KBM-7 (cell line): ENCODE measurements at places on chromosomes 12 and 14.
A peak's percentile ranks its signal among the peaks of the same experiment; 100 is the strongest.

DNA sequence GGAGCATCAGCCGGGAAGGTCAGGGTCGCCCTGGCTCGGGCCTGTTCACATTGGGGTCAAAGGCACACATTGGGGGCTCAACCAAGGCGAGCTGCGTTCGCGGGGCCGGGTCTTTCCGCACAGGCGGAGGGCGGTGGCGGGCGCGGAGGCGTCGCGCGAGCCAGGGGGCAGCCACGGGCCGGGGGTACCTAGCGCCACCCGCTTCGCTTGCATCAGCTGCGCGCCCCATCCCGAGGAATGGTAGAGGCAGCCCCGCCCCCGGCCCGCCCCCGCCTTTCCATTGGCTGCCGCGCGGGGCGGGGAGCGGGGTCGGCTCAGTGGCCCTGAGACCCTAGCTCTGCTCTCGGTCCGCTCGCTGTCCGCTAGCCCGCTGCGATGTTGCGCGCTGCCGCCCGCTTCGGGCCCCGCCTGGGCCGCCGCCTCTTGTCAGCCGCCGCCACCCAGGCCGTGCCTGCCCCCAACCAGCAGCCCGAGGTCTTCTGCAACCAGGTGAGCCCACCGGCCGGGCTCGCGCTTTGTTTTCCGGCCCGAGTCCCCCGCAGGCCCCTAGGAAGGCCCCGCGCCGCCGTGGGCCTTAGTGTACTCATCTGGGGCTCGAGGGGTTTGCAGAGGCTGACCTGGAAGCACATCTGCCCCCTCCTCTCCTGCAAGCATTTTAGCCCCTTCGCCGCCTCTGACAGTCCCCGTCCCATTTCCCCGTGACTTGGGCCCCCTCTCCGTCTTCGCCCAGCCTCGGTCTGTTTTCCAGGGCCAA lies at the start of gene ALDH2:
Gene ALDH2, plus strand, starts transcription at position 326 of the 754 bp plus-strand sequence. Its CDS starts 50 bp downstream, at position 376.
- no peak for DNase-seq

GRCh38 chr12:5884866-5885265 lies 60.2 kb downstream of the ANO2 start:
- DNase-seq: no peak

DNA sequence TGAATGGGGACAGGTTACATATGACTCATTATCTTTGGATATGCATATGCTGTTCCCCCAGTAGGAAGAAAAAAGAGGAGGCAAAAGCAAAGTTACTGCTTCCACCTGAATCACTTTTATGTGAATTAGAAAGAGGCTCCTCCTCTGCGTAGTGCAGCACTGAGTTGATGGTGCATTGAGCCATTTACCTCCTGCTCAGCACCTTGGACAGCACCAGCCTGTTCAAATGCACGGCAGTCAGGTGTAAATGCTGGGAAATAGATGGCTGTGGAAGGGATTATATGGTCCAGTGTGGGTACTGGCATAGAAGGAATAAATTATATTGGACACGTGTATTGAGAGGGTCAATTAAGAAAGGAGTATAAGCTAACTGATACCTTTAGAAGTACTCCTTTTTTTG lies 541.9 kb upstream of the SEL1L start:
- peak; percentile 21 for DNase-seq

DNA sequence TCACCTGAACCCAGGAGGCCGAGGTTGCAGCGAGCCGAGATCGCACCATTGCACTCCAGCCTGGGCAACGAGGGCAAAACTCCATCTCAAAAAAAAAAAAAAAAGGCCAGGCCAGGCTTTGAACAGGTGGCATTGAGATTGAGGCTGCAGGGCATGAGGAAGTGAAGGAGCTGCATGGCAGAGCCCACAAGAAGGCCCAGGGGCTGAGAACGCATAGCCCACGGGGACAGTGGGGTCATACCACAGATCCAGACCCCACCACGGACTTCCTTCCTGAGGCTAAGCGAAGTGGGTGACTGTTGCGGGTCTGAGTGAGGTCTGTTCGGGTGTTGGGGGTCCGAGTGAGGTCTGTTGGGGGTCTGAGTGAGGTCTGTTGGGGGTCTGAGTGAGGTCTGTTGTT lies 7.8 kb downstream of the JAG2 start:
- no peak for DNase-seq

DNA sequence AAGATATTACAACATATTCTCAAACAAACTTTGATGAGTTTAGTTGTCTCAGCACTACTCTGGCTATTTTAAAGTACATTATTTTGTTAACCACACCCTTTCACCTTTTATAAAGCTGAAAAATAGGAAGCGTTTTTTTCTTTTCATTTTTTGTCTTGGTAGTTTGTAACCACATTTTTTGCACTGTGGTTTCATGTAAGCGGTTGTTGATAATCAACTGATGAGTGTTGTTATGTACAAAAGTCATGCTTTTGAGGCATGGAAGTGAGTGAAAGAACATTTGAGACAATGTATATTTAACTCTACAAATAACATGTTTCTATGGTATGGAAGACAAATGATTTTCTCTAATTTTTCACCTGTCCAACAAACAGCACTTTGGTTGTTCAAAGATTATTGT lies 52.1 kb upstream of the ATP2B1 start:
- peak; percentile 11 for DNase-seq

- DNase-seq: no peak
Observed at GRCh38 chr14:24609655-24610344, at the start of gene GZMH. Gene GZMH, minus strand, starts transcription at chr14:24609685. Its CDS starts 72 bp downstream, at chr14:24609613.

DNA sequence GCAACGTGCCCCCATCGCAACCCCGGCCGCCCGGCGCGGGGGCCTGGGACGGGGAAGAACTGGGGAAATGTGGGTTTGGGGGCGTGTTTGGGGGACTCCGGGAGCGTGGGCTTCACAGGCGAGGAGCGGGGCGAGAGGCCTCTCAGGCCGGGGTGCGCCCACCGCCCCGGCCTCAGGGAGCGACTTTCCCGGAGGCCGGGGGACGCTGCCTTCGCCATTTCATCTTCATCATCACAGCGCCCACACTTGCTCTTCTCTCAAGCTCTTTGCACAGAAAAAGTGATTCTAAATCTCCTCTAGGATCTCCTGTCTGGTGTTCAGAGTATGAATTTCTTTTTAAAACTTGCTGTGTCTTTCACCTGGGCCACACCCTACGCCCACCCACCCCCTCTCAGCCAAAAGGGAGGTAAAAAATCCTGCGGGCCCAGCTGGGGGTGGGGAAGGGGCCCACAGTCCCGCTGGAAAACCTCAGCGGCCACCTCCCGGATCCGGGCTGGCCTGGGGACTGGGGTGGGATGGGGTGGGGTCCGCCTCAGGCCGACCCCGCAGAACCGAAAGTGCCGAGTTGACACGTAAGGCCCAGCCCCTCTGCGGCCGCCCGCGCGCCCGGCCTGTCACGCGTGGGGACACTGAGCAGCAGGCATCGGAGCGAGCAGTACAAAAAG lies 7.4 kb downstream of the CDKN1B start:
- DNase-seq: no peak

- no peak for DNase-seq
Observed at GRCh38 chr12:80293759-80294158, 150.3 kb upstream of the PTPRQ start.

DNA sequence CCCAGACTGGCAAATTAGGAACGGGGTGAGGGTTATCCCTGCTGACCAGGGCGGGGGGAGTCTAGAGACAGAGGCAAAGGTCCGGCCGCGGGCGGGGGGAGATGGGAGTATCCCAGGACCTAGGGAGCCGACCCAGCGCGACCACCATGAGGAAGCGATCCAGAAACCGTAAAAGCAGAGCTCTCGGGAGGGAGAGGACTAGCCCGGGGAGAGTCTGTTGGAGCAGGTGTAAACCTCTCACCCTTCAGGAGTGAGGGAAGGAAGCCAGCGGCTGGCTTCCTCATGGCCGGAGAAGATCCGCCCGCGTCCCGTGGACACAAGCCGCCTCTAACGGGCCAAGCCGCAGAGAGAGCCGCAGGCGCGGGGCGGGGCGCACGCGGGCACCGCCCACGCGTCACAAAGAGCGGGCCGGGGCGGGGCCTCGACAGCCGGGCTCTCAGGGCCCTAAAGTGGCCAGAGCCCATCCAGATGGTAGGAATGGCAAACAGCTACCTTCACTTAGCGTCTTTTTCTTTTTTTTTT lies at the start of gene ACRBP:
Gene ACRBP, minus strand, starts transcription at position 350 of the 522 bp plus-strand sequence. Its CDS starts 66 bp downstream, at position 284.
- no peak for DNase-seq

DNA sequence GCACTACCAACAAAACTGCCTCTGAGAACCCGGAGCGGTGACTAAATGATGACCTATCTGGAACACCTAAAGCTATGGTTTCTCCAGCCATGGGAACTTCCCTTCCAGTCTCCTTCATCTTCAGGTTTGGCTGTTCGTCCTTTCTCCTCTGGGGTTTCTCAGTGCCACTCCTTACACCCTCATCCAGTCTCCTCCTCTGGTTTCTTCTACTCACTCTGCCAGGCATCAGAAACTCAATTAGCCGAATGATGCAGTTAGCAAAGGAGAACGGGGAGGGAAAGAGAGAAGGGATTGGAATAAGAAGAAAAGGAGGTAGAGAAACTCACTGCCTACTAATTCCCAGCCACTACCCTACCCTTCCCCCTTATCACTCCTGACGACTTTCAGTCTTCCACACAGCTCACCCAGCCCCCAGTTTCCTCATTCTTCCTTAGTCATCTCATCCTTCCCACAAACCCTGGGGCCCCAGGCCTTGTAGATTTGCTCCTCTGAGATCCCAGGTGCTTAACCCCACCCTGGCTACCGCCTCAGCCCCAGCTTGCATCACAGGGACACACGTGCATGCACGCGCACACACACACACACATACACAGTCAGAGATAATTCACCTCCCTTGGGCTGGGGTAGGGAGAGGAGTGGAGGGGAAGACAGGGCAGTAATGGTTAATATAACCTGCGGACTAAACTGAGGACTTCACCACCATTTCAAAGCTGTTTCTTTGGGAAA lies 13.0 kb downstream of the FGD6 start:
- peak; percentile 71 for DNase-seq

- DNase-seq: no peak
Observed at GRCh38 chr14:61651355-61651754, 44.0 kb upstream of the HIF1A start.

GRCh38 chr14:104364830-104365229 lies 214.7 kb upstream of the C14orf180 start:
- DNase-seq: no peak

DNA sequence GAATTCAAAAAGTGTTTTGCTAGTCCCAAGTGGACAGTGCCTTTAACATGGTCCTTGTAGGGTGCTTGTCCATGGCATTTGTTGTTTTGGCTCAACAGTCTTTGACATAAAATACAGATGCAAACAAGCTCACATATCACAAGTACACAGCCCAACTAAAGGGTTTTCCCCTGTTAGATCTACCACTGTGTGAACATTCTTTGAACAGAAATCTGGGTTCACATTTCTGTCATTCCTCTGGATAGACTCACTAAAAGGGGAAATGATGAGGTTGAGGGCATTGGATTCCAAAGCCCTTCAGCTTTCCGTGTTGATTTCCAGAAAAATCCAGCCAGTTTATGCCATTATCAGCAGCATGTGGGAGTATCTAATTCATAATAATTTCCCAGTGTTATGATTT lies 54.1 kb downstream of the EP400 start:
- DNase-seq: no peak

DNA sequence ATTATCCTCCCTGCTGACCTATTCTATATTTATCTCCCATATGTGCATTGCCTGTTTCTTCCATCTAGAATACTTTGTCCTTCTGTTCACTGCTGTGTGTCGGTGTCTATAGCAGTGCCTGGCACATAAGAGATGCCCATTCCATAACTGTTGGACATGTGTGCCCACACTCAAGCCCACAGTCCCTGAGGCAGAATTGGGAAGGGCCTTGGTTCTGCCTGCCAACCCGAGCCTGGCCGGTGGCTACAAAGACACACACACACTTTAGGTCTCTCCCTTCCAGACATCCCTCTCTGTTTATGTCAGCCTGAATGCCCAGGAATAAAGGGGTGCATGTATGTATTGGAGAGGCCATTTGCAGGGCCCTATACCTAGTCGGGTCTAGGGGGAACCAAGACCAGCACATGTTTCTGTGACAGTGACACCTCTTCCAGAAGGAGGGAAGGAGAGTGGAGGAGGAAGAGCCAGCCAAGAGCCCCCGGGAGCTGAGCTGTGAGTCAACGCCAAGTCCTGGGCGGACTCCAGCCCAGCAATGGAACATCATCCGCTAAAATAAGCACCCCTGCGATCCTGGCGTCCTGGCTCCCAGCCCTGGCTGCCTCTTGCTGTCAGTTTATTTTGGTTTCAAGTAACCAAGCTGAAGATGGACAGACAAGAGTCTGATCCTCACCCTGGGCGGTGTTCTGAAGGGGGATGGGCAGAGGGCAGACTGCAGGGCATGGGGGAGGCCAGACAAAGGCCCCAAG lies 4.3 kb upstream of the ASB2 start:
- DNase-seq: no peak

GRCh38 chr12:54504550-54504949 lies 7.0 kb downstream of the NCKAP1L start:
- DNase-seq: no peak

GRCh38 chr12:27682534-27682933 lies 13.7 kb upstream of the REP15 start:
- DNase-seq: no peak

DNA sequence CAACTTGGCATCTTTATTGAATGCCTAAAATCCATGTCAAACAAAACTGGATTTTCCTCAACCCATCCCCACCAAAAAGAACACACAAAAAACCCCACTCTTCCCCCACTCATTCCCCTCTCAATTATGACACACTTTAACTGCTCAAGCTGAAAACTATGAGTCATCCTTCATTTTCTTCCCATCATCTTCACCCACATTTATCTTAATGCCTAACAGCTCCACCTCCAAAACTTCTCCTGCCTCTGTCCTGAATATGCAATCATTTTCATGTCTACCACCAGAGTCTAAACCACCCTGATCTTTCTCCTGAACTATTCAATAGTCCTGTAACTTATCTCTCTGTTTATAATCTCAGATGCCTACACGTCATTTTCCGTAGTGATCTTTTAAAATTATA lies 239.7 kb downstream of the BCAT1 start:
- DNase-seq: no peak

DNA sequence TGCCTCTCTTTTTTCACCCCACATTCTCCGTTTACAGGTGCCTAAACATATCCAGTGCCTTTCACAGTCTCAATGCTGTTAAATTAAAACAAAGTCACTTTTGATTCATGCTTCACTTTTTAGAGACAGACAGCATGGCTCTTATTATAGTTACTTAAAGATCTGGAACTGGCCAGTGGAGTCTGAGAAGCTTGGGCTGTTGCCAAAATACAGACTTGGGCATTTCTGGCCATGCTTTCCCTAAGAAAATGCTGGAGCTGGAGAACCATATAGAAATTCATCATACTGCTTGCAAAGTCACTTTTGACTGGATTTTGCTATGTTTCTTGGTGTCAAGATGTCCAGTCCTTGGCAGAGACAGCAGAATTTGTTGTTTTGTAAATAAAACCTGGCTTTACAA lies 12.2 kb upstream of the GPR68 start:
- DNase-seq: no peak

- DNase-seq: no peak
Observed at GRCh38 chr14:26925876-26926584, 328.2 kb upstream of the NOVA1 start.

- DNase-seq: peak; percentile 75
Observed at GRCh38 chr12:65086236-65086635, 34.9 kb downstream of the WIF1 start.
